T-helper 9 cell (primary cell): ENCODE measurements at places on chromosomes 2 and 18.

DNA sequence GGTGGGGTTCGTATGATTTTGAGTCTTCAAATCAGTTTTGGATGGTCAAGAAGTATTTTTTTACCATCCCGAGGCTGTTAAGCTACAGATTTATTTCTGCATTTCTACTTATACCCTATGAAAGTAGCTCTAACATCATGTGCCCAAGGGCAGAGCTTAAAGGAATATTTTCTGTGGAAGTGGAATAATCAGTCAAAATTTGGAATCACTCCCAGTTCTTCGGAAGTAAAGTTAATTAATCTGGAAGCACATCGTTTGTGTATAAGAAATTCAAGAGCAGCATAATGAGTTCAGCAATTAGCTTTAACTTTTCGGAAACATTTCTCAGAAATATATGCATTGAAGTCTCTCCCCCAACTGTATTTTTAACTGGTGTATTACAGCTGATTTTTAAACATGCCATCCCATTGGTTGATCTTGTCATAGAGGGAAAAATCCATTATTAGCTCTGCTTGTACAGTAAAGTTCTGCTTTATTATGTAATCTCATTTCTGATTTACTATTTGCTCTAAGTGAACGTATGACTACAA, 510.1 kb downstream of the DCC start:
- no peak for DNase-seq

- DNase-seq = no peak
Observed at GRCh38 chr2:3627500-3628100, 30.4 kb upstream of the ALLC start.

DNA sequence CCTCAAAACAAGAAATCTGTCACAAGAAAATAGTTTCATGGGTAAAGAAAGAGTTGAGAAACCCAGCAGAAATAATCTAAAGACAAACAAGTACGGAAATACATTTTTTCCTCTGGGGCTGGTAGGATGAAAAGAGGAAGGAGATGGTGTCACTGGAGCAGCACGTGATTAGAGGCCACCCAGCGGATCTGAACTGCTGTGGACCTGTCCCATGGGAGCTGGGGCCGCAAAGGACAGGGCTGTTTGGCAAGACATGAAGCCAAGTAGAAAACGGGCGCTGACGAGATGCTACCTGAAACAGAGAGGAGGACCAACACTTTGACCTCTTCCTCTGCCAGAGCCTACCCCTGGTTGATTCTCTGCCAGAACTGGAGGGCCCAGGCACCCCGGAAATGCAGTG, 295.4 kb upstream of the ATP5MC3 start:
- no peak for DNase-seq

GRCh38 chr18:34153711-34154110, 71.0 kb downstream of the NOL4 start:
- no peak for DNase-seq

DNA sequence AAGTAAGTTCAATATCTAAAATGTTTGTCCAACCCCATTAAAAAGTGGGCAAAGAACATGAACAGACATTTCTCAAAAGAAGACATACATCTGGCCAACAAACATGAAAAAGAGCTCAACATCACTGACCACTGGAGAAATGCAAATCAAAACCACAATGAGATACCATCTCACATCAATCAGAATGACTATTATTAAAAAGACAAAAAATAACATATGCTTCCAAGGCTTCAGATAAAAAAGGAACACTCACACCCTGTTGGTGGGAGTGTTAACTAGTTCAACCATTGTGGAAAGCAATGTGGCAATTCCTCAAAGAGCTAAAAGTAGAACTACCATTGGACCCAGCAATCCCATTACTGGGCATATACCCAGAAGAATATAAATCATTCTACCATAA, 931.1 kb downstream of the LRP1B start:
- no peak for DNase-seq

GRCh38 chr2:71691747-71692441, 238.5 kb downstream of the DYSF start:
- no peak for DNase-seq

- DNase-seq = no peak
Observed at GRCh38 chr2:207038299-207038698, 99.0 kb downstream of the CPO start.

DNA sequence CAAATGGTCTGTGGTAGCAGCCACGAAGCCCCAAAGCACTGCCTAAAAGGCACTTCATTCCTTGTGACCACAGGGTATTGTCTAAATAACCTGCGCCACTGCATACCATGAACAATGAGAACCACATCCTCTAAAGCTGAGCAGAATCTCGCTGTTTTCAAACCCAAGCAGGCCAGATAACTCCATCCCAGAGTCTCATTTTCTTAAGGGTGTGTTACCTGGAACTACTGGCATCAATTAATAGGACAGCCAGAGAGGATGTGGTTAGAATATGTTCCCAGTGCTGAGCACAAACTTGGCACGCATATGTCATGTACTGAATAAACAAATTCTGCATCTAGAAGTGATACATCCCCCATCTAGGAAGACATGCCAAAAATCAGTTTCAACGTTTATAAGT, 13.0 kb downstream of the VPS4B start:
- no peak for DNase-seq

DNA sequence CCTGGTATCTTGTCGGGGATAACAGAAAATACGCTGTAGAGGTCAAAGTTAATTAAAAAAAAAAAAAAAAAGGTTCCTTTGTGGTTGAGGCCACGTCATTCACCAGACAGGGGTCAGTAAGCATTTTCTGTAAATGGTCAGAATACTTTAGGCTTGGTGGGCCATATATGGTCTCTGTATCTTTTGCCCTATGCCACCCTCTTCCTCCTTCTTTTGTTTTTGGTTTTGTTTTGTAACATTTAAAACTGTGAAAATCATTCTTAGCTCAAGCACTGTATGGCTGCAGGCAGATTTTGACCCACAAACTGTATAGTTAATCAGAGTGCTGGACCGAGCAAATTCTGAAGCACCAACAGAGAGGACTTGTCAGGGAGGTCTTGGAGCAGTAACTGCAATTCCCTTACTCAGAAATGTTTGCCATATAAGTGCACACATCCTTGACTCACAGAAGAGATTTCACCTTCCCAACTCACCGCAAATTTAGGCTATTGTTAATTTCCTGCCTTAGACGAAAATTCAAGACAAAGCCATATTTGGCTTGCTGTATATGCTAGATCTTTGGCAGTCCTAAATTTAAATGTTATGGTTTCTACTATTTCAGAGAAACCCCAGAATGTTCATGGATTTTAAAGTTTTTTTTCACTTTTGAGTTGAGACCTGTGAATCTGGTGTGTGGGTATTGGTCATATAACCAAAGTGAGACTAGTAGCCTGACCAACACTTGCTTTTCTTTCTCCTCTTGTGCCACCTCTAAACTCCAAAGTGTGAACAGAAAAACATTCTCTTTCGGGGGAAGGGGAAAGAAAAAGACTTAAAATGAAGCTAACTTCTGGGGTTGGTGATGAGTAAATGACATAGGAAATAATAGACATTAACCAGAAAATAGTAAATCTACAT, 65.4 kb downstream of the DOCK10 start:
- DNase-seq = no peak

DNA sequence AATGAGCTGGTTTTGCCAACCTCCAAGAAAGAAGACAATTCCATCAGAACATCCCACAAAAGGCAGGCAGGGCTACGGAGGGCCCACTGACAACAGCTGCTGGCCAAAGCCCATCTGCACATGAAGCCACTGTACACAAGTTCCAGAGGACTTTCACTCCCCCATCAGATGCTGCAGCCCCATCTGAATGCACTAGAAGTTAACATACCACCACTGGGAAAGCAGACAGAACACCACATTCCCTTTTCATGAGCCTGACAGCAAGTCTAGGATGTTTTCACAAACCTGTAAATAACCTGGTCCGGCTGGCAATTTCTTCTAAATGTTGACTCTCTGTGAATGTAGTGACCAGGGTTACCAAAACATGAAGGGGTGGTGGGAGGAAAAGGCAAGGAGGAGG, 41.5 kb downstream of the CCBE1 start:
- DNase-seq = no peak

GRCh38 chr18:54163453-54163852, 61.0 kb downstream of the MBD2 start:
- DNase-seq = no peak

DNA sequence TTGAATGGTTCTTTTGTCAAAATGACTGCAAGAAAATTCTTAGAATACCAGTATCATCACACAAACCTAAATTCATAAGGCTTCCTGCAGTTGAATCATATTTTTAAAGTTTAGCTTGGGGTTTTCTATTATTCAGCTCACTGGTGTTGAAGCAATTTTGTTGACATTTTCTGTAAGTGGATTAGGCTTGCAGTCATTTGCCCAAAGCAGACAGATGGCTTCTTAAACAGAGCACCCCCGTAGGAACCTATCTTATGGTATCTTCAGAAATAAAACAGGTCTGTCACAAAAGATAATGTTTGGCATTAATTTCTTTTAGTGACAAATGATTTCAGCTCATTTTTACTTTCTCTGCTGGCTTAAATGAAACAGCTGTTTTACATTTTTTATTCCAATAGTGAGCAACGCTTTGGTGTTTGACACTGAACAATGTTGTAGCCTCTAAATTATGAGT, 331.1 kb downstream of the PLCL1 start:
- DNase-seq = no peak

GRCh38 chr18:28588884-28589549, 412.1 kb upstream of the CDH2 start:
- no peak for DNase-seq

DNA sequence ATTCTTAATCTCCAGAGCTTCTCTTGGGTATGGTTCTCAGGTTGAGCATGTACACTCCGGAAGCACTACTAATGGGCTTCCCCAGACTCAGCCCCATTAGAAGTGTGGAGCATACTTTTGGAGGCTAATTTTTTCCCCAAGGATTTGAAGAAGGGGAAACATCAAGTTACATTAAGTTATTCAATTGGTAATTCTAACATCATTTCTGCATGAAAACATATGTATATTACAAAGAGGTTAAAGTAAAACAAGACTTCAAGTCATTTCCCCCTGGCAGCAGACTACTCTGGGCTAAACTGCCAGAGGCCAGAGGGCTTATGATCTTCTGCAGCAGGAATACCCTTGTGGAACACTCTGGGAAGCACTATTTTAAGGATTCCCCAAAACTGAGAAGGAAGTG, 227.7 kb upstream of the STK17B start:
- no peak for DNase-seq

DNA sequence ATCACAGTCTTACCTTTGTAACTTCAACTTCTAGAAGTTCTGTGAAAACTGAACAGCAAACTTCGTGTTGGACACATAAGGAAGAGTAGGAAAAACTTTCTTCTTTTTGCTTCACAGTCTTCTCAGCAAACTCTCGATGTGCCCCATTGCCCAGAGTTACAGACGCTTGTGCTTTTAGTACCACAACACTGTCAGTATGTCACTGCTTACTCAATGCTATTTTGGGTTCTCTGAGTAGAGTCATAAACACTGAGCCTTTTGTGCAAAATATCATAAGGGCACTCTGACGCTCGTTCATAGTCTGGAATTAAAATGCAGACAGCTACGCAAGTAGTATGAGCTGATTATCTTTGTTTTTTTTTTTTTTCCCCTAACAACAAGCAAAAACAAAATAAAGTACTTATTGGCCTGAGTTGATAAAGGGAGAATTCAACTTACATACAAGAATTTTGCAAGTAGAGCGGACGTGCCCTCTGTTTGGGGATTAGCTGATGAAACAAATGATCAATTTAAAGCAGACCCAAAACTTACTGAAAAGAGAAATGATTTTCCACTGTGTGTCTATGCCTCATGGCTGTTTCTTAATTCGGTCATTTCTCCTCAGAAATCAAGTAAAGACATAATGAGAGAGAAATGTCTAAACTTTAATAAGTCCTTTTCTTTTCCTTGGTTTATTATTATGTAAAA, at the start of gene CDH19:
CDH19 (minus strand) TSS at position 150 of the 687 bp plus-strand sequence. CDS start 31,886 bp downstream, outside the sequence.
- no peak for DNase-seq

DNA sequence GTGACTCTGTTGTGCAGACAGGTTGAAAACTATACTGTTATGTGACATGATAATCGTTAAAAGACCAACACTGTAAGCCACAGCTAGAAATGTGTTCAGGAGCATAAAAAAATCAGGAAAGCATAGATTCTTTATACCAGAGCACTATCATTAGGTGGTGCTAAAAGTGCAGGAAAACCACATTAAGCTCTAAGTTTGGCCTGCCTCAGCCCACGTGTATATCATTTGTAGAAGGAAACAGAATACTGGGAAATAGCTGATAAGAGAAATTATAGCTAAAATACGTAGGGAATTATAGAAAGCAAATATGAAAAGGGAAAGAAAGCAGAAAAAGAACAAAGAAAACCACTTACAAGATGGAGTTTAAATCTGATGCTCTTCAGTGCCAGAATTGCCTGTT, 26.5 kb upstream of the C2orf74 start:
- no peak for DNase-seq

GRCh38 chr2:173658946-173659371, 304.3 kb downstream of the CDCA7 start:
- no peak for DNase-seq

GRCh38 chr2:101806701-101807100, 109.2 kb downstream of the MAP4K4 start:
- no peak for DNase-seq

GRCh38 chr2:70084973-70085710, 2.1 kb upstream of the PCBP1 start:
- peak; percentile 67 for DNase-seq

DNA sequence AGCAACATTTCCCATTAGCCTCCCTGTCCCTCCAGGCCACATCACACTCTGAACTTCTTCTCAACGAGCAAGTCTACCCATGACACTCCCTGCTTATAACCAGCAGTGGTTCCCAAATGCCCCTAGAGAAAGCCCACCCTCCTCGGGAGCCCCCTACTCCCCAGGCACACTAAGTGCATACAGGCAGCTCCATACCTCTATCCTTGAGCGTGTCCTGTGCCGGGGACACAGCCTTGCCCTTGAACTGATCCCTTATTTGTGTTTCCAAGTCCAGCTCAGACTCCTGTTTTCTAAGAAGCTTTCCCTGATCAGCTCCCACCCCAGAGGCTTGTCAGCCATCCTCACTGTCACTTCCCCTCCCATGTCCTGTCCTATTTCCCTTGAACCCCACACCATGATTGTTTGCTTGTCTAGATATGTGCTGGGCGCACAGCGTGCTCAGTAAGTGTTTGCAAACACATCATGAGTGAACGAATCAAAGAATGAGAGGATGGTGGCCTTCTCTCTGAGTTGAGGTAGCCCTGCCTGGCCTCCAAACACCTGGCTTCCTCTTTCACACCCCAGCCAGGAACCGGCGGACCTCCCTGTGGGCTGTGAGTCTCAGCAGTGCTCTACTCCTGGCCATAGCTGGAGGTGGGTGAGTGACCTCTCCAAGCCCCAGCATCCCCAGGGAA, 2.1 kb downstream of the TEX51 start:
- DNase-seq = no peak
